Germinal center (tissue), 1 donor: ENCODE measurements at places on chromosomes 5 and 9.

GRCh38 chr5:160506006-160507004 is 84.7 kb downstream of the PTTG1 start:
- peak; percentile 39 for DNase-seq

DNA sequence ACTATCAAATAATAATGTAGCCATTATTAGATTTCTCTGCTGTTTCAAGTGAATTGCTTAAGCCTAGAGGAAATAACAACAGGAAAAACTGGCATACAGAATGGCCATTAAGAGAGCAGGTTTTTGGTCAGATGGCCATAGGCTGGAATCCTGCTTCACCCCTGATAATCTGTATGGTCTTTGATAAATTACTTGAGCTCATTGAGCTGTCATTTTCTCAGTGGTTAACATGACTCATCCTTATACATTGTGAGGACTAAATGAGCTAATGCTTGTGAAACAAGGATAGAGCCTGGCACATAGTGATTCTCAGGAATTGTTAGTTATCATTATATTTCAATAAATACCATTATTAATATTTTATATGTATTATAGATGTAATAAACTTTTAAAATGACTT is 516.5 kb downstream of the KIF4B start:
- no peak for DNase-seq

DNA sequence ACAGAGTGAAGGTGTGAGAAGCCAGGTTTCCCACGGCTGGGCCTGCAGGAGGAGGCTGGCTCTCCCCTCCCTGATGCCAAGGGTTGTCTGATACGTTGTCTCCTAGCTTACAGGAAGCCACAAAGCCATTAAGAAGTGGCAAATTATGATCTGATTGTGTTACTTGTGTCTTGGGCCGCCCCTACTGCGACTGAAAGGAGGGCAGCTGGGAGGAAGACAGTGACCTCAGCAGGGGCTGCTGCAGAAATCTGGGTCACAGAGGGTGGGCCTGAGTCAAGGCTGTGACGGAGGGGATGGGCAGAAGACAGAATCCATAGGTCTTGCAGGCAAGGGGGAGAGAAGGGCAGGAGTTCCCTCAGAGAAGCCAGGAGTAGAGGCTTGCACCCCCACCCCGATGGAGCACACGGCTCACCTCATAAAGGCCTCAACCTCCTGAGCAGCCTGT is 145.0 kb downstream of the FSTL4 start:
- no peak for DNase-seq

DNA sequence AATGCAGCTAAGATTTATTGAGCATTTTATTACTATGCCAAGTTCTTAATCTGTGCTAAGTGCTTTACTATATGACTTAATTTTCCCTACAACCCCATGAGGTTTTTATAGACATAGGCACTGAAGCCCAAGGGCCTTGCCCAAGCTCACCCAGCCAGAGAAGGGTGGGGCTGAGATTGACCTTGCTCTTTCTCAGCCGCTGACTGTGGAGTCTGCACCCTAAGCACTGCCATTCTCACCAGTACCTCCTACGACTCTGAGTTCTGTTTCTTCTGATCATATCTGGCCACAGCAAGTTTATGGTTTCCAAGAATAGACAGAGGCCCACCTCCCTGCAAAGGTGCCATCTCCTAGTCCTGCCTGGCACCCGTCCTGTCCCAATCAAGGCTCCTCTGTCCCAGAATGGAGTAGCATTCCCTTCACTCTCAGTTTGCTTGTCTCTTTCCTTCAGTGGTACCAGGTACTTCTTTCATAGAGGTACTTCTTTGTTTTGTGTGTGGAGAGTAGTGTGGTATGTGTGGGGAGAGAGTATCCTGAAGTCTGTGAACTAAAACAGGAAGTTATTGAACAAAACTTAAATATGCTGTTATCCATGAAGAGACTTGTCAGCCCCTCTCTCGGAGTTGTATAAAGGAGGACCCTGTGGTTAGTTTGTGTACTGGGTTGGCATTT is 42.6 kb downstream of the CSF1R start:
- no peak for DNase-seq

- no peak for DNase-seq
These were observed 306.3 kb downstream of the FER start for GRCh38 chr5:109053995-109054417.

DNA sequence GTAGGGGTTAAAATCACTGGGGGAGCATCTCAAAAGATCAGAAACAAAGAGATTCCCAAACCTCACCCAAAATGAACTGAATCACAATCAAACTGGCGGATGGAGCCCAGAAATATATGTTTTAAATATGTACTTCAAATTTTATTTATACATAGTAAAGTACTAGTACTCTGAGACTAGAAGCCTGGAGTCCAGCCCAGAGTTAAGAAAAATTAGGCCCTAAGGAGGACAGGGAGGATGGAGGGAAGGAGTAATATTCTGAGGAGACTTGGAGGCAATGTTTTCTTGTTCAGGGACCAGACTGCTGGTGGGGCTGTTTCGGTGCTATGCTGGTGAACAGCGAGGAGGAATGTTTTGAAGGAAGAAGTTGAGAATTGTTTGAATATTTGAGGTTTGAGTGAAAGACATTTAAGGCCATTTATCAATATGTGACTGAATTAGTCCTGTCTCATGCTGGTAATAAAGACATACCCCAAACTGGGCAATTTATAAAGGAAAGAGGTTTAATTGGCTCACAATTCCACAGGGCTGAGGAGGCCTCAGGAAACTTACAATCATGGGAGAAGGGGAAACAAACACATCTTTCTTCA is 552.4 kb upstream of the DAB2 start:
- no peak for DNase-seq

DNA sequence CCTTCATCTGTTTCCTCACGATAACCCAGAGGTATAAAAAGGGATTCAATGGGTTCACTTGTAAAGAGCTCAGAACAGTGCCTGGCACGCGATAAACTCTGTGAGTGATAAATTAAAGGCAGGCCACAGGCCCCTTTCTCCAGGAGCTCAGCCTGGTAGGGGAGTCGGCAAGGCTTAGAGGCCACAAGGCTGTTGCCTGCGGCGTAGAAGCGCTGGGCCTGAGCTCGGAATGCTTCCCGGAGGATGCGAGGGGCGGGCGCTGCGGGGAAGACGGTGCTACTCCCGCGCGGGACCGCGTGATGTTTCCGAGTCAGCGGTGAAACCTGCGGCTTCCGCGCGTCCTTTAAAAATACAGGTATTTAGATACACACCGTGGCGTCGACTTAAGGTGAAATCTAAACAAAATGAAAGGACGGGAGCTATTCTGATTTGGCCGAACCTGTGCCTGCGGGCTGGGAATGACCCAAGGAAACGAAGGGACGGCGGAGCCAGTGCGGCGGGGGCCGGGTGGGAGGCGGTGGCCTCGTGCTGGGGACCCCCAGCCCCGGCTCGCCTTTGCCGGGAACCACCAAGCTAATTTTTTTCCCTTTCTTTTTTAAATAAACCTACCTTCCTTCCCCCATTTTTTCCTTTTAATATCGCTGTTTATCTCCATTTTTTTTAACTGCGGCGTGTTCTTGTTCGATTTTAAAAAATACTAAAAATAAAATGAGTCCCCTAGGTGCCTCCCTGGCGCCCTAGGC is 6.2 kb downstream of the NKX2-5 start:
- DNase-seq: no peak

- DNase-seq: no peak
These were observed 53.8 kb downstream of the NDST1 start for GRCh38 chr5:150561571-150562275.

- peak; percentile 10 for DNase-seq
These were observed 458.8 kb downstream of the ICE1 start for GRCh38 chr5:5881294-5881693.

GRCh38 chr9:108416324-108416723 is 439.5 kb downstream of the ACTL7B start:
- DNase-seq: no peak

GRCh38 chr5:6591671-6592288 is 41.1 kb downstream of the NSUN2 start:
- DNase-seq: no peak

DNA sequence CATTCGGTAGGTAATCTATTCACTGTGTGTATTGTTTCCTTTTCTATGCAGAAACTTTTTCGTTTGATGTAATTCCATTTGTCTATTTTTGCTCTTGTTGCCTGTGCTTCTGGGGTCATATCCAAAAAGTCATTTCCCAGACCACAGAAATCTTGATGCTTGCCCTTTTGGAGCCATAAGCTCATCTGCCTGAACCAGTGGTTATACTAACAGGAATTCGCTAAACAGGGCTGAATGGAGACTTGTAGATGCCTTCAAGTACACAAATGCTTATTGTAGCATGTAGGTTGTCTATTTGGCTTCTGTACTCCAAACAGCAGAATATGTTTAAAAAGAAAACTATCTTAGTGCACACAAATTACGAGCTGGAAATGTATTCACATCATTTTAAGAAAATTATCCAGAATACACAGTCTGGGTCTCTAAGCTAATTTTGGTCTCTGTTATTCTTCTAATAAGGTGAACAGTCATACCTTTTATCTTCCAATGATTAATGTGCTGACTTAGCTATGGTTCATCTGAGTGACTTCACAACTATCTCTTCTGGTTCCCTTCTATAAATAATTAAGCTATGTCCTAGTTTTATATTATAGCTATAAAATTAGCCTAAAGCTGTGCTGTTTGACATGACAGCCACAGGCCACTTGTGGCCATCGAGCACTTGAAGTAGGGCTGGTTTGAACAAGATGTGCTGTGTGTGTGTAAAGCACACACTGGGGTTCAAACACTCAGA is 87.6 kb downstream of the DAPK1 start:
- DNase-seq: no peak

GRCh38 chr5:78009937-78010527 is 233.9 kb upstream of the TBCA start:
- DNase-seq: no peak

DNA sequence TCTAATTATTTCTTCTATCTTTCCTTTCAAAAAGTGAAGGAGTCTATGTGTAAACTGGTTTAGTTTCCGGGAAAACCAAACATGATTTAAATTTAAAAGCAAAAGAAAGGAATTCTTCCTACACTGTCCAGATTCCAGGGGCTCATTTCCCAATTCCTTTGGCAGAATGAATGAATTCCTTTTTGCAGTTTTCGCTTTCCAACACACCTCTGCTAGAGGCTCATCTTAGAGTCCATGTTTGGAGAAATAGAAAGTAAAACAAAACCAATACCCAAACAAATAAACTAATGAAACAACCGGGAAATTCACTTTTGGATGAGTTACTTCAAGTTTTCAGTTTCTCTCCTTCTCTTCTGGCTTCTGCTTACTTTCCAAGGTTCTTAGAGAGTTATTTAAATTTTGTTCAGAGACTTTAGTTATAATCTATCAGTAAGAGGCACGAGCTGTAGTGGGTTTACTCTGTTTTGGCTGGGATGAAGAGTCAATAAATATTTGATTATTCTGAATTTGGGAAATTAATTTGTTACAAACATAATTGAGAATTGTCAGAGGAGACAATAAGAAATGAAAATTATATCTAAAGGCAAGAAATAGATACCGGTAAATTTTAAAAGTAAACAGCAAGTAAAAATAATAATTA is 365.0 kb upstream of the CDH9 start:
- DNase-seq: no peak

DNA sequence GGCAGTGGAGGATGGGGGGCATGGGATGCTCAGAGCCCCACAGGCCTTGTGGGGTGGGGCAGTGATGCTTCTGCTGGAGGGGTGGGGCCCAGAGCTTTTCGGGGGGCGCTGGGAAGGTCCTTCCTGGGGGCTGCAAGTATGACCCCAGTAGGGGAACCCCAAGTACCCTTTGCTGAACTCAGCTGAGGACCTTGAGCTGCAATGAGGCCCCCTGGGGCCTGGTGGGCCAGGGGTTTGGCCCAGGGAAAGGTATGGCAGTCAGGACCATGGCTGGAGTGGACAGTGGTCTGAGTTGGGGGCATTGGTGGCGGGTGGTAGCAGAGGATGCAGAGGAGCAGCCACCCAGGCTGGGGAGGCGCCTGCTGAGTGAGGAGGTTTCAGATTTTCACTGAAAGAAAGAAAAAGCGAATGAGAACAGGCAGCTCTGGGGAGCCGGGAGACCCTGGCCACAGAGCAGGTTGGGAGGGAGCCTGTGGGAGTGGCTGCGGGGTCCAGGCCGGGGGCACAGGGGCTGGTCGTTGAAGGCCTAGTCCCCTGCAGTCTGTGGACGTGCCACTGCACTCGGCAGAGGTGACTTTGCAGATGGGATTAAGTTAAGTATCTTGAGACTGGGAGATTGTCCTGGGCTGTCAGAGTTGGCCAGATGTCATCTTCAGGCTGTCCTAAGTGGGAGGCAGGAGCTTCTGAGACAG is 19.2 kb downstream of the WNK2 start:
- no peak for DNase-seq

DNA sequence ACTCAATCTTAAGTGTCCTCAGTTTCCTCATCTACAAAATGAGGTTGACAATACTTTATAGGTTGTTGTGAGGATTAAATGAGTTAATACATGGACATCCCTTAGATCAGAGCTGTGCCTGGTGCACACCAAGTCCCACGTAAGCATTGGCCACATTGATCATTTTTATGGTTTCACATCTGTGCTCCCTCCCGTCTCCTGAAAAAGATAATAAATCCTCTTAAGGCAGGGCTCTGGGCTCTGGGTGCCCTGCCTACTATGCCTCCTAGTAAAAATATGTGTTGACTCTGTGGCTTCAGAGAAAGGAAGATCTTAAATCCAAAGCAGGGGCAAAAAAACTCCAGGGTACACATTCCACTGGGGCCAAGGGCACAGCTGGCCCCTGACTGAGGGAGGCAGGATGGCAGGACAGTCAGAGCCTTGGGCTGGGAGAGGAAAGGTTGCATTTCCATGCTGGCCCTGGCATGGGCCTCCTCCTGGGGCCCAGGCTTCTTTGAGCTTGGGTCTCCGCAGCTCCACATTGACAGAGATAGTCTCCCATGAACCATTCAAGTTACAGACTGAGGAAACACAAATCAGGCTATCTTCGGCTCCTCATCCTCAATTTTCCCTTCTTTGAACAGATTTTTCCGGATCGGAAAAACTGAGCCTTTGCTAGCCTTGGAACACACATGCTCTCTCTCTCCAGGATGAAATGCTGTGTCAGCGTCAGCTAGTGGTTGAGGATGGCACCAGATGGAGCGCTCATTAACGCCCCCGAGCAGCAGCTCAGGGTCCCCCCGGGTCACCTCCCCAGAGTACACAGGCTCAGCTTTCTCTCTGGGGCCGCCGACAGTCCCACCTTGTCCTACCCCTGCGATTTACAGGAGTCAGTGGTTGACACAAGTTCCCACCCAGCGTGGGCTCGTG is 22.4 kb upstream of the KIF12 start:
- DNase-seq: no peak

- DNase-seq: no peak
These were observed 250.3 kb downstream of the DMAC1 start for GRCh38 chr9:7549249-7549648.

GRCh38 chr5:136031711-136032110 is 2.9 kb downstream of the TGFBI start:
- DNase-seq: no peak
